HCEC 1CT (cell line): ENCODE measurements at places on chromosomes 2 and 18.

- no peak for DNase-seq
These were observed 1149.3 kb upstream of the CDH2 start for GRCh38 chr18:29326214-29326613.

DNA sequence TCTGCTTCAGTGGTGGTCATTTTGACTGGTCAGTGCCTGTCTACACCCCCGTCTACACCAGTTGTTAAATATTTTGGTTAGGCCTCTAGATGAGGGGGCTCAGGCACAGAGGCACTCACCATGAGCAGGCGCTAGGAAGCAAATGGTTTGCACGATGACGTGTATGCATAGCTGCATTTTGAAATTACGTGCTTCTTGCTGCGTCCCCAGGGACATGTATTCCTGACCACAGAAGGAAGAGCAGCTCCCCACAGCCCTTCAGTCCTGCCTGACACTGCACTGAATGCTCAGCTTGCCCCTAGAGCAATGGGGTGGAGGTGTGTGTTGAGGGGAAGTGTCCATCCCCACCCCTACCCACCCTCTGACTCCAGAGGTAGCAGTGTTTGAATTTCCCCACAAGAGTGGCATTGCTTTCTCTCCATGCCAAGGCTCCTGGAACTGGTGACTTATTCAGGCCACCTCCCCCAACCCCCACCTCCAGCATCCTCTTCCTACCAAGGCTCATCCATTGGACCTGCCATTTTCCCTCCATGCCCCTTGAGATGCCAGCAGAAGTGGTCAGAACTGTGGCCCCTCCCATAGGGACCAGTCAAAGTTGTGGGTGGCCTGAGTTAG, 11.4 kb upstream of the ZAP70 start:
- DNase-seq: no peak

DNA sequence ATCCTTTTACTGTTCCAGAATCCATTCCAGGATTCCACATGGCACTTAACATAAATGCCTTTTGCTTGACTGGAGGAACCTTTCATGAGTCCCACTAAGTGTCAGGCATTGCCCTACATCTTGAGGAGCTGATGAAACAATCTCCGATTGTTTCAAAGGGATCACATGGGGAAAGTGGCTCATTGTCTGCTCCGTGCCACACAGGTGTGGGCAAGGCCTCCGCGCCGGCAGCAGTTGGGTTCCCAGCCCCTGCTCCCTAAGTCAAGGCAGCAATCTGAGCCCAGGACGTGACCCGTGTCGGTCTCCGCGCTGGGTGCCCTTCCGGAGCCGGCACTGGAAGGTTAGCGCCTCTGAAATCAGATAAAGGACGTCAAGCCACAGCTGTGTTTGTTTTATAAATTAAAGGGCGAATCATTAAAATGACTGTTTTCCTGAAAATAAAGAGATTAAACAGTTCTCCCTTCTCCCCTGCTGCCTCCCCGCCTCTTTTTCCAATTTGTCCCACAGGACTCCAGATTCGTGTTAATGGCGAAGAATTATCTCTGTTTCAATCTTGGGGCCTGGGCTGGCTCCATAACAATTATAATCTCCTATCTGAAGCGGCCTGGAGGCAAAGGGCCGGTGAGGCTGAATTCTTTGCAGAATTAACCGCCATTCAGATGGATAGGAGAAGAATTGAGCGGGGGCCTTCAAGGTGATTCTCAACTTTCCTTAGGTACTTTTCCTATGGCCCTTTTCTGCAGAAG, 84.3 kb upstream of the FZD7 start:
- no peak for DNase-seq

DNA sequence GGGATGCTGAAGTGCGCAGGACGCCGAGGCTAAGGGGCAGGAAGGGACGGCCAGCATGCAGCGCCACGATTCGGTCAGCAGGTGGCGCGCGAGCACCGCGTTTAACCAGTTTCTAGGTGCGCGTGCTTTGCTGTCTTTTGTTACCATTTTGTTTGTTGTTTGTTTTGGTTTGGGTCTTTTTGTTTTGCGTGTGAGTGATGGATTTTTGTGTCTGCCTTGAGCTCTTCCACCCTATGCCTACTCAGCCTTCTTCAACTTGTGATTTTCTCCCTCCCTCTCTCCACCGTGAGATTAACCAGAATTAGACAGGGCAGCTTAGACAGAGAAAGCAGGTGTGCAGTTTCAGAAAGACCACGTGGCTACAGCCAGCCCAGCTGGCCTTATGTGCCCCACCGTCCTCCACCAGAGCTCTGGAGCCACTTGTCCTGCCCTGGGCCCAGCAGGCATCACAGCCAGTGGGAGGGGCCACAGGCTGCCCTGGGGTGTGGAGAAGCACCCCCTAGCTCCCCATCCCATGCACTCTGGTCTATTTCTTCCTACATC, 180.2 kb downstream of the RNF144A start:
- peak; percentile 3 for DNase-seq

- DNase-seq: peak; percentile 53
These were observed 94.0 kb upstream of the ACVR1C start for GRCh38 chr2:157722580-157723234.

DNA sequence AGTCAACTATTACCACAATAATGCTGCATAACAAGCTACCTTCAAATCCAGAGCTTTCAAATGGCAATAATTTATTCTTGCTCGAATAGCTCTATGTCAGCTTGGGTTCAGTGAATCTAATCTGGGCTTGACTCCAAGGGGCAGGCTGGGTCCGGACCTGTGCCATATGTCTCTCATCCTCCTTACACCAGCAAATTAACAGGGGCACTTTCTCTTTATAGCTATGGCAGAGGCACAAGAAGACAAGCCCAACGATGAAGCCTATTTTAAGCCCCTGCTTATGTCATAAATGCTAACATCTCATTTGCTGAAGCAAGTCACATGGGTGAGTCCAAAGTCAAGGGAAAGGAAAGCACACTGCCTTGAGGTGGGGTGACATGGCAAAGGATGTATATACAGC, 13.3 kb upstream of the ZNF521 start:
- no peak for DNase-seq

GRCh38 chr18:76725445-76725844, 96.9 kb upstream of the ZNF236 start:
- DNase-seq: no peak

- no peak for DNase-seq
These were observed 67.5 kb downstream of the MYOM1 start for GRCh38 chr18:3152294-3152693.

GRCh38 chr18:13395577-13395976, 177.0 kb downstream of the LDLRAD4 start:
- DNase-seq: no peak

DNA sequence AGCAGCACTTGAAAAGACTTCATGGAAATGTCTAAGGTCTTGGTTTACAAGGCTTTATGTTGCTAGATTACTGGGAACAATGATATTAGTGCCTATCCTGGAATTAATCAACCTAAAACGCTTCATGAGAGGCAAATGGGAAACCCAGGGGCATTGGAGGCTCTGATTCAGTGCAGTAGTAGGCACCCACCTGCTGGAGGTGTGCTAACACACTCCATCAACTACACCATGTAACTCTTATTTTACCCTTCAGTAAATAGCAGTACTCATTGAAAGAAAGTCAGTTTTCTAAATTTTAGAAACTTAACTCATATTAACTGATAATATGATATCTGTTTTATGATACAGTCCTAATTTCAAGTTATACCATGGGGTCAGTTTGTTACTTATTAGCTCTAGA, 17.4 kb upstream of the HNRNPA3 start:
- DNase-seq: no peak

DNA sequence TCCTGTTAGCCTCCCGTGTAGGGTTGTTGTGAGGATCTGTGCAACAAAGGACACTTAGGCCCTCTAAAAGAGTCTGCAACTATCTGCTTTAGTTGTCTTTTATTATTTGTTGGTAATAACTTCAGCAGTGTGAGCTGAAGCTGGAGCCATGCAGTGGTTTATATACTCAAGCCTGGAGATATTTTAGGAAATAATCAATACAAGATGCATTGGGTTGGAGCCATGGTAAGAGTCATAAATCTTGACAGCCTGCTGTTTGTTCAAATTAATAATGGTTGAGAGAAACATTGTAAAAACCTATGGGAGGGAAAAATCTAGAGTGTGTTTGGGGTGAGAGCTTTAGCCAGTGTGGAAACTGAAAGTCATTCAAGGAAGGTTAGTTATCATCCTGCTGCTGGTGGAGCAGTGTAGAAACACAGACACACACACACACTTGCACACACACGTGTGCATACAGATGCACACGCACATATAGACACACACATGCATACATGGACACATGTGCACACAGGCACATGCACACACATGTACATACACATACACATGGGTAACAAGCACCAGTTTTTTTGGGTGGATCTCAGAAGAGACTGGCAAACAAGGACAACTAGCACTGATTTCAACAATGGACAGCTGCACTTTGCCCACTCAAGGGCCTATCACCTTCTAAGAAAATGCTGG, 51.0 kb downstream of the ACOXL start:
- no peak for DNase-seq

- DNase-seq: no peak
These were observed 65.4 kb upstream of the MMADHC start for GRCh38 chr2:149652926-149653325.

DNA sequence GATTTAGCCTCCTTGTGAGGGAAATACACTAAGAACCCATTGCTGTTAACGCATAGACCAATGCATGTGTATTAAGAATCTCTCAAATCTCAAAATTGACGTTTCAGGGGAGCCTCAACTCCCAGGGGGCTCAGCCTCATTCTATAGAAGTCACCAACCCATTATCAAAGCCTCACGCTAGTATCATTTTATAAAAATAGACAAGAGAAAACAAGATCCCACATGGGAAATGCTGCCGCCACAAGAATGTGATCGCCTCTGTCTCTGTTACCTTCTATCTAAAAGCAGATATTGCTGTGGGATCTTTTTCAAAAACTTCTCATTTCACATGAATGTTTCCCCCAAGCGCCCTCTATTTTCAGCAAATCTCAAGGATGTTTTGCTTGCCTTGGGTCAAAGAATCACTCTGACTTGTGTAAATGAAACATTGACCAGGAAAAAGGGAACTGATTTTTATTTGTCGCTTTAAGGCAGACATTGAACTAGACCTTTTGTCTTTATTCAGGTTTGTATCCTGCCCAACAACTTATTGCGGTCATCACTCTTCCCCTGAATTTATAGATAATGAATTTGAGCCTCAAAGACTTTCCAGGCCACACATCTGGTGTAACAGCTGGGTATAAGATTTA, 679.0 kb upstream of the ID2 start:
- no peak for DNase-seq

DNA sequence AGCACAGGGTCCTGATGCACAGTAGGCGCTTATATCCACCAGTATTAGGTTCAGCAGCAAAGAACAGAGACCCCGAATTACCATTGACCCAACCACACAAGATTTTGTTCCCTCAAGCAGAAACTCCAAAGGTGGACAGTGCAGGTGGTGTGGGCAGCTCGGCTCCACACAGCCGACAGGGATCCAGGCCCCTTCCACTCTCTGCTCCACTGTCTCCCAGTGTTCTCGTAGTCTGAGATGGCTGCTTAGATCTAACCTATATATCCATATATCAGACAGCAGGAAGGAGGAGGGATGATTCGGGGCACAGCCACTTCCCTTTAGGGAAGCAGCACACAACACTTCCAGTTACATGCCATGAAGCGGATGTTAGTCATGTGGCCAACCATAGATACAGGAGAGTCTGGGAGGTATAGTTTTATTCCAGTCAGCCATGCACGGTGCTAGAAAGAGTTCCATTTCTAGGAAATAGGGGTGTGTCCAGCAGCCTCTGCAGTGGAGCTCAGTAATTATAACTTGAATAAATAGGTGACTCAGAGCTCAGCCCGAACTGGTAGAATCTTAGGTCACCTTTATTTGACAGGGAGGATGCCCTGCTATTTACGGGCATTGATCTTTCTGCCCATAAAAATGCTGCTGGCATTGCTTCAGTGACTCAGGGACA, 158.9 kb downstream of the TWIST2 start:
- peak; percentile 27 for DNase-seq

- DNase-seq: no peak
These were observed 16.8 kb upstream of the SRBD1 start for GRCh38 chr2:45627911-45628310.

DNA sequence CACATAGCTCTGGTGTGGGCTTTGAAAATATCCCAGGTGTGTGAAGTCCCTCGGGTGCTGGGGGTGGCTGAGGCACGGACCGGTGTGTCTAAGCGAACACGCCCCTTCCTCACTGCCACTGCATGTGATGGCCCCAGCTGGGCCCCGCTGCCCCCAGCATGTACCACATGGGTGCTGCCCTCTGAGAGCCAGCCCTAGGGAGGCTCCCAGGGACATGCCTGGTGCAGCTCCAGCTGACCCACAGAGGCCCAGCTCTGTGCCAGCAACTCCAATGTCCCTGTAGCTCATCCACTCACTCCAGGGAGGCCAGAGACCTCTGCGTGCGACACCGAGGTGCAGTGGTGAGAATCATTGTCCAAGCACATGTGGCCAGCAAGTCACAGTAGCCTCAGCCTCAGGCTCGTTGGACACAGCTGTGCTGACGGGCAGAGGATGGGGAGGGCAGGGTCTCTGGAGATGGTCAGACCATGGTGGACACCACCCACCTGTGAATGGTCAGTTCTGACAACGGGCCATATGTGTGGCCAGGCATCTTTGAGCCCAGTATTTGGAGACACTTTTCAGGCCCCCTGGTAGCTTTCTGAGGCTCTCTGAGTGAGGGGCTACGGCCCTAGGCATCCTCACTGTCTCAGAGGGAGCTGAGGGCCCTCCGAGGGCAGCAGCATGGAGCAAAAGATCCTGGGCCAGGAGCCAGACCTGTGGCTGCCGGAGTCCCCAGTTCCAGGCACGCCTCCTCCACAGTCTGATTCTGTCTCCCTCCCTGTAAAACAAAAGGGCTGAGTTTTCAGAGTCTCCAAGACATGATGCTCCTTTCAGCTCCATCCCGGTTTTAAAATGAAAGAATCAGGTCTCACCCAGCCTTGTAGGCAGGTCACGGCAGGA, 220.7 kb downstream of the NDUFA10 start:
- no peak for DNase-seq

- no peak for DNase-seq
These were observed 36.5 kb downstream of the DIS3L2 start for GRCh38 chr2:231998046-231998445.

DNA sequence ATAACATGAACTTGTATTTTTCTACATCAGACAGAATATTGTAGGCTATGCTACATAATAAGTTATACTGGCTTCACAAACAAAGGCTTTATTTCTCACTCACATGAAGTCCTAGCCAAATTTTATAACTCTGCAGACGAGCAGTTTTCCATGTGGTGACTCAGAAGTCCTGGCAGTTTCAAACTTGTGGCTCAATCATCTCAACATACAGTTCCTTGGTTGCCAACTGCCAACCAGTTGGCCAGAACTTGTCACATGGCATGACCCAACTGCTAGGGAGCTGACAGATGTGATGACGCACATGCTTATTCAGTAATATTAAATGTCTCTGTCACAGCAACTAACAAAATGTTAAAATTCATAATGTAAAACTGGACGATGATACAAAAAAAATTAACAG, 63.8 kb upstream of the ZC3H15 start:
- DNase-seq: peak; percentile 87

GRCh38 chr2:223270548-223270947, 218.6 kb downstream of the KCNE4 start:
- DNase-seq: no peak

GRCh38 chr2:85018049-85018447, 47.1 kb downstream of the KCMF1 start:
- DNase-seq: no peak
